SIG-M5 (cell line): ENCODE measurements at places on chromosomes 11 and 22.

- DNase-seq = no peak
These were observed 43.3 kb upstream of the MMP7 start for GRCh38 chr11:102573851-102574250.

GRCh38 chr11:125372088-125372487, 124.0 kb downstream of the FEZ1 start:
- DNase-seq = no peak

- no peak for DNase-seq
These were observed 30.8 kb upstream of the GDPD4 start for GRCh38 chr11:77332259-77332658.

- no peak for DNase-seq
These were observed 28.3 kb downstream of the SLC1A2 start for GRCh38 chr11:35390737-35391682.

DNA sequence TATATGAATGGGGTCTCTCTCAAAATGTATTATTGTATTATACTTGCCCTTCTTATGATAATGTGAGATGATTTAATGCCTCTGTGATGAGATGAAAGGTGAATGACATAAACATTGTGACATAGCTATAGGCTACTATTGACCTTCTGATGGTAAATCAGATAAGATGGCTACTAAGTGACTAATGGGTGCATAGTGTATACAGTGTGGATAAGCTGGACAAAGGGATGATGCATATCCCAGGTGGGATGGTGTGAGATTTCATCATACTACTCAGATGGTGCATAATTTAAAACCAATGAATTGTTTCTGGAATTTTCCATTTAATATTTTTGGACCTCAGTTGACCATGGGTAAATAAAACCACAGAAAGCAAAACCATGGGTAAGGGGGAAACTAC, 243.5 kb downstream of the SBF2 start:
- DNase-seq = no peak

DNA sequence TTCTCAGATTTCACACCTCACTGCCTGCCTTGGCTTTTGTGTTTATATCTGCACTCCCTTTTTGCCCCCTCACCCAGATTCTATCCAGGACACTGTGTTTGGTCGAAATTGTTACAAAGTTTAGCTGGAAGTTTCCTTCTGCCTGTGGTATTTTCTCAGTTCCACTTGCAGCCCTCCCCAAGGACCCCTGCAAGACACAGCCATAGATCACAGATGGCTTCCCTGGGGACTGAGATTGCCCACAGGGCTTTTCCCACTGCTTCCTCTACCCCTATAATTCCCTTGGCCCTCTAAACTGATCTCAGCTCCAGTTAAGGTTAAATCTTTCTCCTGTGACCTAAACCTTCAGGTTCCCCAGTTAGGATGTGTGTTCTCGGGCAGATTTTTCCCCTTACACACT, 146.1 kb upstream of the C11orf87 start:
- DNase-seq = no peak

DNA sequence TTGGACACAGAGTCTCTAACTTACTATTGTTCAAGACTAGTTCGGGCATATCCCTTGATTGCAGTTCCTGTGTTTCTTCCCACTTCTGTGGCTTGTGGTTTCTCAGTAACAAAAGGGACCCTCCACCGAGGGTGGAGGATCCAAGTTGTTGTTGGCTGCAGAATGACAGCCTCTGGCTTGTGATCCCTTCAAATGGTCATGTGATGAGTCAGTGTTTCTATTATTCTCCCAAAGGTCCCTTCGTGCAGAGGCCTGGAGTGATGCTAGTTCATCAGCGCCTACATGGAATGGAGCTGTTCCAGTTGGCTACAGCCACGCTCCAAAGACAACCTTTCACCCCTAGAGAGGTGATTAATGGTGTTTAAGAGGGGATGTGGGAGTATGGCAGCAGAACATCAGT, 2.6 kb upstream of the VWCE start:
- no peak for DNase-seq

DNA sequence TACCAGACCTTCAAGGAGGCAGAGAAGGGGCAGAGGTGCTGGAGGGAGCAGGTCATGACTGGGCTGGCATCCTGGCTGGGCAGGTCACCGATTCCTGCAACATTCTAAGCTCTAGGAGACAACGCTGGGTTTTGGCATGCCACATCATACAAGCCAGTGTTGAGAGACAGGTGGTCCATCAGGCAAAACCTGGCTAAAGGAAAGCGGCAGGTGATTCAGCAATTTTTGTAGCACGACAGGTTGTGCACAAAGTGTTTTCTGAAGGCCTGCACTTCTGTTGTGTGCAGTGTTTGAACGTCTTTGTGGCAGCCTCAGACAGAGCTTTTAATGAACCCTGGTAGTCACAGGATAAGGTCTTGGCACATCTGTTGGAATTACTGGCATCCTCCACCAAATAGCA, 69.9 kb upstream of the BID start:
- DNase-seq = no peak

DNA sequence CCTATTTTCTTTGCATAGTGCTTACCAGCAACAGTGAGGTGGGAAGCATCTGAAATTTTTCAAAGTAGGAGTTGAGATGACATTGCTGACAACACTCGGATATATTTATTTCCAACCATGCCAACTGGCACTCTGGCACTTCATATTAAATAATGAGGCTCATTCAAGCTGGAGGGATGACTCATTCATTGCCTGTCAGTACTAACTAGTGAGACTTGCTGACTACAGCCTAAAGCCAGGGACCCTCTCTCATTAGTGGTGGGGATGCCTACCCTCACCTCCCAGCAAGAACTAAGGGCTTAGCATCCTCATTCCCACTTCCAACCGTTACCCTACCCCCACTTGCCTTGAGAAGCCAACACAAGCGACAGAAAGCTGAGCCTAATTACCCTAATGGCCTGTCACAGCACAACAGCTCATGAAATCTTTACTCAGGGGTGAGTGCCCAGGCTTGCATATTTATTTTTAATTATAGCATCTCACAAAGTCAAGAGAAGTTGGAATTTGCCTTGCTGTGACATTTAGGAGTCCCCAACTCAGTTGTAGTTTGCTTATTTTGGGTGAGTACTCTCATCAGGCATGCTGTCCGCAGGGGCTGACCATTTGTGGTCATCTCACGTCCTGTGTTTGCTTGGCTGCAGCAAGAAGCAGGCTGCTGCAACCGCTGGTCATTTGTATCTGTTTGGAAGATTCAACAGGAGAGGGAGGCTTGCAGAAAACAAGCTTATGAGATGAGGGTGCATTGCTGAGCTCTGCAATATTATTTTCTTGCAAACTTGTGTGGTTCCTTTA, 181.6 kb upstream of the POU2AF2 start:
- no peak for DNase-seq

GRCh38 chr11:131666617-131667016, 296.2 kb downstream of the NTM start:
- DNase-seq = no peak

GRCh38 chr11:95734009-95734572, 55.5 kb downstream of the FAM76B start:
- DNase-seq = no peak

GRCh38 chr11:32713496-32713895, 81.0 kb downstream of the CCDC73 start:
- no peak for DNase-seq

GRCh38 chr11:128235426-128235825, 351.9 kb downstream of the ETS1 start:
- DNase-seq = no peak
